ENCODE measurements at places on chromosomes 2 and 18.

- no peak for DNase-seq
These were observed 94.3 kb upstream of the GLI2 start for GRCh38 chr2:120641366-120641771.

GRCh38 chr2:169108099-169108884 lies 38.9 kb downstream of the DHRS9 start:
- no peak for DNase-seq

- no peak for DNase-seq
These were observed 220.5 kb downstream of the PMAIP1 start for GRCh38 chr18:60120231-60120750.

- no peak for DNase-seq
These were observed 121.4 kb upstream of the CCDC195 start for GRCh38 chr2:224837558-224837957.

- no peak for DNase-seq
These were observed 91.4 kb upstream of the RBMS1 start for GRCh38 chr2:160584972-160585494.

DNA sequence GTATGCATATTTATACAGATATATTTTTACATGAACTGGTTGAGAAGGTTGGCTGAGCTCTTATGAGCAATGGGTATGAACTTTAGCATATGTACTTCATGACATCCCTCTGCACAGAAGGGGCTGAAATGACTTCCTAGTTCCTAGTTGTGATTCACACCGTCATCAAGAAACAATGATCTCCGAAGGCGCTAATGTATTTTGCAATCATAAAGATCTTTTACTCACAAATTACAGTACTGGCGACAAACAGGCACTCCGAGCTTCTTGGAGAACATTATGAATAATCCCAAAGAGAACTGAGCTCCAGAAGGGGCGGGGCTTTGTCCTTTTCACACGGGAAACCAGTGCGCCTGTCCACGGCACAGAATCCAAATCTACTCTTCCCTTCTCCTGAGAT lies 18.1 kb downstream of the BCL2 start:
- DNase-seq = no peak
